ENCODE measurements at places on chromosomes 16 and 17. TPM values are rescaled to one million over a fixed set of nuclear protein-coding genes. Genes with fewer than 3 reads are reported as not detected.

The RNF222 gene
- total RNA-seq = not detected

The ASGR2 gene
- 0.63 TPM for total RNA-seq

The LGALS9B gene
- not detected for total RNA-seq

The IL34 gene
- total RNA-seq = 0.82 TPM

The ZSCAN10 gene
- not detected for total RNA-seq

The WFDC1 gene
- total RNA-seq = not detected

The TEX14 gene
- total RNA-seq = 0.13 TPM

DNA sequence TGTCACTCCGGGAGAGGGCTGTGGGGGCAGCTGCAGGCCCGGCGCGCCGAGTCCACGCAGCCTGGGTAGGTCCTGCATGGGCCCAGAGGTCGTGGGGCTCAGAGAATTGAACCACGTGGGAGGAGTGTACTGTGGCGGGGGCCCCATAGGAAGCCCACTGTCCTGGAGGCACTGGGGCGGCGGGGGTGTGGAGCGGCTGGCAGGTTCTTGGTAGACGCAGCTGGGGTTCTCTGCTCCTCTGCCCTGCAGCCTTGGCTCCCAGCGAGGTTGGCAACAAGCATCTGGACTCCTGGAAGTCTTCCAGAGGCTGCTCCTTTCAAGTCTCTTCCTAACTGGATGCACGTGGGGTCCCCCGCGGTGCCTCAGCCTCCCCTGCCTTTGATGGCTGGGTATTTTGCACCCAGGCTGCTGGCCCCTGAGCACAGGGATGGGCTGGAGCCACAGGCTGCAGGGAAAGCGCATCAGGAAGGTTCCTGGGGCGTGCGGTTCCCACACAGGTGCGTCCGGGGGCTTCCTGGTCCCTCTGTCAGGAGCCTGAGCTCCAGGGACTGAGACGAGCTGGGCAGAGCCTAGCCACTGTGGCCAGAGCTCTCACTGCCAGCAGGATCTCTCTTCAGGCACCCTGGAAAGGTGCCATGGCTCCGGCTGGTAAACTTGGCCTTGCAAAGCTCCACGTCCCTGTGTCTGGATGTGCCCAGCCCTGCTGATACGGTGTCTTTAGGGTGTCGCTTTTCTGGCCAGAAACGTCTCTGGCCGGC, 9.3 kb downstream of the KCTD5 start:
- H3K27me3 ChIP-seq = no peaks in the 10 kb centered on the region
- no peaks in the 10 kb centered on the region for H3K36me3 ChIP-seq
- no peak overlapping the region for H3K4me3 ChIP-seq
- no peak overlapping the region for H3K27ac ChIP-seq

- H3K4me1 ChIP-seq = no peaks in the 10 kb centered on the region
- H3K27me3 ChIP-seq = no peaks in the 10 kb centered on the region
- no peak for DNase-seq
- no peak overlapping the region for H3K27ac ChIP-seq
- H3K36me3 ChIP-seq = no peaks in the 10 kb centered on the region
- H3K4me3 ChIP-seq = no peak overlapping the region
Observed at GRCh38 chr17:66564992-66565465, 262.6 kb downstream of the PRKCA start.

GRCh38 chr17:1590029-1590746, 27.6 kb upstream of the PITPNA start:
- peak overlapping the region; percentile 40 for H3K27ac ChIP-seq
- DNase-seq = no peak
- no peaks in the 10 kb centered on the region for H3K27me3 ChIP-seq
- H3K36me3 ChIP-seq = no peaks in the 10 kb centered on the region
- H3K4me3 ChIP-seq = no peak overlapping the region

DNA sequence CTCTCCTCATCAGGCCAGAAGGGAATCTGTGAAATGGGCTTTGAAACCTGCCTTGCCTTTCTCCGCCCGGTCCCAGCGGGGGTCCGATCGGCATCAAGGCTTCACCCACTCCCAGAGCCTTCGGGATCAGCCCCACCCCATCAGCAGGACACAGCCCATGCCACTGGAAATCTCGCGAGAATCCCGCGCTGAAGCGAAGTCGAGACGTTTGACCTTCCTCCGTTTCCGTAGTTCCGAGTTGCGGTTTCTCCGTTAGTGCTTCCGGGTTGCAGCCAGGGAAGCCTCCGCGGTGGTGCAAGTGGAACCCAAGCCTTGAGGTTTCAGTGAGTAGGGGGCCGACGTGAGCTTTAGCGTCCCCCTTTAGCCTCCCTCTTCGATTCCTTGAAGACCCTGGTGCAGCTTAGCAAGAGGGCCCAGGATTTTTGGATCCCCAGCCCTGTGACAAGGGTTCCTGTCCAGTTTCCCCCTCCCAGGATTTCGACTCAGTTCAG, at the start of gene COASY:
Gene COASY (plus strand): TSS at position 252 of the 491 bp plus-strand sequence. CDS start 475 bp downstream, outside the sequence.
- no peaks in the 10 kb centered on the region for H3K36me3 ChIP-seq
- H3K27me3 ChIP-seq = no peaks in the 10 kb centered on the region
- H3K4me1 ChIP-seq = peaks cover 23% of the 10 kb centered on the region
- peak; percentile 94 for DNase-seq

DNA sequence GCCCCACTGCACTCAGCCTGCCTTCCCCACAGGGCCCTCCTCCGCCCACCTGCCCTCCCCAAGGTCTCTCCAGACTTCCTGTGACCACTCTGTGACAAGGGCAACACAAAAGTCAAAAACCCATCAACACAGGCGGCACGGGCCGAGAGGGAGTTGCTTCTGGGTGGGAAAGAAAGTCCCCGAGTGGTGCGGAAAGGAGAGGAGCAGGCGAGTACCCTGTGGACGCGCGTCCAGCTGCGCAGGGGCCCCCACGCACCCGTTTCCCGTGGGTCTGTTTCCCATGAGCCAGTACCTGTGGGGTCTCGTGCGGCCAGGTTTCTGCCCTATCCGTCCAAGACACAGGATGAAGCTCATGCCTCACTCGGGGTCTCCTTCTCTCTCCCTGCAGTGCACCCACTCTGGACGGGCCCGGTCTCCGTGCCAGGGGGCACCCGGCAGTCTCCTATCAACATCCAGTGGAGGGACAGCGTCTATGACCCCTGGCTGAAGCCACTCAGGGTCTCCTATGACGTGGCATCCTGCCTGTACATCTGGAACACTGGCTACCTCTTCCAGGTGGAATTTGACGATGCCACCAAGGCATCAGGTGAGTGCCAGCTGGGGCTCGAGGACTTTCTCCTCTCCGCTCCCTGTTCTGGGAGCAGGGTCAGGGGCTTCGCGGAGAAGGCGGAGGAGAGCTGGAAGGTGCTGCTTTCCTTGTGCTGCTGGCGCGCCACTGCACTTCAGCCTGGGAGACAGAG, 12.2 kb downstream of the CD2BP2 start:
- no peaks in the 10 kb centered on the region for H3K4me1 ChIP-seq
- DNase-seq = no peak

DNA sequence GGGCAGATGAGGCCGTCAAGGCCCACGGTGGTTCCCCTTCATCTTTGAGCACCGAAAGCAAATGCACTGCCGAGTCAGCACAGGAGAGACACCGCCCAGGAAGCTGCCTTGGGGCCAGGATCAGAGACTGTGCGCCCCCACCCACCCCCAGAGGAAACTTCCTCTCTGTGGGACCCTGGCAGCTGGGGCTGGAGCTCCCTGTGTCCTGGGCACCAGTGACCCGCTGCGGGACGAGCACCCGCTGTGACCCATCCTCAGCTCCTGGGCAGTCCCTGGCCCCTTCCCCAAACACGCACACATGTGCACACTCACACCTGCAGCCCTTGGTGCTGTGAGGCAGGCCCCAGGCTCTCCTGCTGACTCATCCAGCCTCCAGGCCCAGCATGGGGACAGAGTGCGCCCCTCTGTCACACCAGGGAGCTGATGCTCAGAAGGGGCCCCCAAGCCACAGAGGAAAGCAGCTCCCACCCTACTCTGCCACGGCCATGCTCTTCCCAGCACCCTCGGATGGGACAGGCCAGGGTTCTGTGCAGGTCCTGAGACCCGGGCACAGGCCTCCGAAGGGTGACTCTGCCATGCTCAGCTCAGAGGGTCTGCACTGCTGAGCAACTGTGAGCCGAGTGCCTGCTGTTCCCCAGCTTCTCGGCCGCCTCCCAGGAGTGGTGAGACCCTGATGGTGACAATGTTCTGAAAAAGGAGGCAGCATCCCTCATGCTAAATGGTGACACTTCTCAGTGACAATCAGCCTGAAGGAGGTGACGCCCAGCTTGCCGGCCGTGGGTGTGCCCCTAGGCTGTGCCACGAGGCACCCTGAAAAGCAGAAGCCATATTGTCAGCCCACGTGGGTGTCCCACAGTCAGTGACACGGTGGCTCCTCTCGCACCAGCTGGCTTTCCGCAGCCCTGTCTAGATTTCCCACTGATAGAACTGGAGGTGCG, 3.6 kb downstream of the PIEZO1 start:
- DNase-seq = no peak
- H3K36me3 ChIP-seq = no peaks in the 10 kb centered on the region
- H3K4me3 ChIP-seq = no peak overlapping the region
- H3K27ac ChIP-seq = no peak overlapping the region
- no peaks in the 10 kb centered on the region for H3K27me3 ChIP-seq
- H3K4me1 ChIP-seq = no peaks in the 10 kb centered on the region

- H3K4me1 ChIP-seq = no peaks in the 10 kb centered on the region
- H3K27ac ChIP-seq = no peak overlapping the region
- DNase-seq = no peak
- H3K36me3 ChIP-seq = peaks cover 31% of the 10 kb centered on the region
- no peak overlapping the region for H3K4me3 ChIP-seq
Observed at GRCh38 chr16:89899879-89900481, 18.7 kb upstream of the MC1R start.

DNA sequence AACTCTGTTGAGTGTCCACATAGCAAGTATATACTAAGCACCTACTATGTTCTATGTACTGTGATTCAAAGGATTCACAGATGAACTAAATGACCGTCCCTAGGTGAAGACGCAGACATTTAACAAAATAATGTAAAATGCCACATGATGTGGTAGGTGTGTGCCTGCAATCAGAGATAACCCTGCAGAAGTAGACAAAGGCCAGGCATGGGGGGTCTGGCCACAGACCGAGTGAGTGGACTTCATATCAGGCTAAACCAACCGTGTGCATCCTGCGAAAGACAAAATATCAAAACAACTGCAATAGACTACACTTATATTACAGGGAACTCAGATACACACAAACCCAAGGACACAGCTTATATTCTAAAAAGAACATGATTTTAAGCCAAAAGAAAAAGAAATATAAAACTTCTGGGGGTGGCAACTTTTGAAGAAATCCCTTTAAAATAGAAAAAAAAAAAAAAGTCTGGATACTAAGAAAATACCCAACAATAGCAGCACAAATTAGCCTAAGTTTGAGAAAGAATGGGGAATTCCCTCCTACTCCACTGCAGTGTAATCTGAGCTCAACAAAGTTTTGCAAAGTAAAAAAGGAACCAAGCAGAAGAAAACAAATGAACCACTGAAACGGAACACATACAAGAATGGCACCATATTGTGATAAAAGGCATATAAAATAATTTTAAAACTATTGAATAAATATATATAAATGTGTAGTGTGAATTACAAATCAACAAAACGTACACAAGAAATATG, 12.3 kb downstream of the HSDL1 start:
- no peaks in the 10 kb centered on the region for H3K4me1 ChIP-seq
- no peaks in the 10 kb centered on the region for H3K27me3 ChIP-seq
- no peak overlapping the region for H3K4me3 ChIP-seq
- no peak overlapping the region for H3K27ac ChIP-seq
- DNase-seq = no peak

GRCh38 chr17:48545022-48545375, at the start of gene HOXB2:
HOXB2 (minus strand) TSS chr17:48545109; CDS start chr17:48544911, 198 bp downstream.
- H3K27ac ChIP-seq = no peak within 1 kb of the TSS
- H3K27me3 ChIP-seq = no peaks in the 10 kb centered on the region
- H3K36me3 ChIP-seq = no peaks in the 10 kb centered on the region
- H3K4me3 ChIP-seq = peak within 1 kb of the TSS; percentile 54
- no peaks in the 10 kb centered on the region for H3K4me1 ChIP-seq
- DNase-seq = no peak

DNA sequence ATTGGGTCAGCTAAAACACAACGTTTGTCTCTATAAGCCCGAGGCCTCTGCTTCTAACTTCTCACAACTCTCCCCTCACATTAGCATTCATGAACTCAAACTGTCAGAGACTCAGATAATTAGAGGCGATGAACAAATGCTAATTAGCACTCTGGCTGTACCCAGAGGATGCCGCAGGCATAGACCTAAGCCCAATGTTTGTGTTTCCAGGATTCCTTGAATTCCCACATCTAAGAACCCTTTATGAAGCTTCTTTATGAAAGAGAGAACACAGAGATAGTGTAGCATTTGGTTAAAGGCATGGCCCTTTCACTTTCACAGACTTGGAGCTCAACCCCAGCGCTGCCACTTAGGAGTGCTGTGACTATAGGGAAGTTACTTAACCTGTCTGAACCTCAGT, 512.2 kb downstream of the GRIN2A start:
- no peak for DNase-seq
- no peaks in the 10 kb centered on the region for H3K4me1 ChIP-seq
- H3K27me3 ChIP-seq = no peaks in the 10 kb centered on the region
- H3K4me3 ChIP-seq = no peak overlapping the region
- H3K27ac ChIP-seq = no peak overlapping the region
- no peaks in the 10 kb centered on the region for H3K36me3 ChIP-seq

DNA sequence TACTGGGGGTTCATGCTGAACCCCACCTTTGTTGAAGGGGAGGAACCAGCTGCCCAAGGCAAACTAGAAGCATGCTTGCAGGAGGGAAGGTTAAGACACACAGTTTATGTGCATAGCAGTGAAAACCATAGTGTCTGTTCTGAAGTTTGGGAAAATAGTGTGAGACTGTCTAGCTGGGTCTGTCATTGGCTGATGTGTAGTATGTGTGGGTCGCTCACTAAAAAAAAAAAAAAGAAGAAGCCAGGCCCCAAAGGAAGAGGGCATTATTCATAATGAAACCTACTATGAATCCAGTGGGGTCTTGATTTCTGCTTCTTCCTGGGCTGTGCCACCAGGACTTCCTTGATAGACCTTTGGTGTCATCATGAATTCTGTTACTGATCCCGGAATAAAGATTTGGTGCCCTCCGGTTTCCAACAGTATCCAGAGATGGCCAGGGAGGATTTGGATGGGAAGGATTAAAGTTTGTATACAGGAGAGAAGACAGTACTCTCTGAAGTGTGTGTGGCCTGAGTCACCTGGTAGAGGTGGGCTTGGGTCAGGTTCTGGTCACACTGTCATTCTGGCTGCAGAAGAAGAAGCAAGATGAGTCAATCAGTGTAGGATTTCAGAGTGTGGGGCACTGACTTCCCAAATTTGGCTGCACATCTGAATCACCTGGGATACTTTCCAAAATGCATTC, 220.3 kb downstream of the PRKCA start:
- H3K27me3 ChIP-seq = no peaks in the 10 kb centered on the region
- DNase-seq = no peak
- H3K36me3 ChIP-seq = no peaks in the 10 kb centered on the region

DNA sequence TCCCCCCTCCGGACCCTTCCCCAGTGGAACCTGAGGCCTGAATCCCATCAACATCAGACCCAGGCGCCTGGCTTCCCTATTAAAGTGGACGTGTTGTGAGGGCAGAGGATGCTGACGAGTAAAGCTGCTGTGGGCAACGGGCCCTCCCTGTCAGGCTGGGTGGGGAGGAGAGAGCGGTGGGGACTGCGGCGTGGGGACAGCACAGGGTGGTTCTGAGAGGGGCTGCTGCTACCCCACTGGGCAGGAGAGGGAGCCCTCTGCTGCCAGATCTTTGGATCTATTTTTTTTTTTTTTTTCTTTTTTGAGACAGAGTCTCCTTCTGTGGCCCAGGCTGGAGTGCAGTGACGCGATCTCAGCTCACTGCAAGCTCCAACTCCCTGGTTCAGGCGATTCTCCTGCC, 5.9 kb downstream of the CA5A start:
- no peaks in the 10 kb centered on the region for H3K27me3 ChIP-seq
- no peak for DNase-seq
- H3K4me1 ChIP-seq = no peaks in the 10 kb centered on the region
- H3K27ac ChIP-seq = no peak overlapping the region
- H3K4me3 ChIP-seq = no peak overlapping the region
